ENCODE measurements at places on chromosomes 6 and 20.

DNA sequence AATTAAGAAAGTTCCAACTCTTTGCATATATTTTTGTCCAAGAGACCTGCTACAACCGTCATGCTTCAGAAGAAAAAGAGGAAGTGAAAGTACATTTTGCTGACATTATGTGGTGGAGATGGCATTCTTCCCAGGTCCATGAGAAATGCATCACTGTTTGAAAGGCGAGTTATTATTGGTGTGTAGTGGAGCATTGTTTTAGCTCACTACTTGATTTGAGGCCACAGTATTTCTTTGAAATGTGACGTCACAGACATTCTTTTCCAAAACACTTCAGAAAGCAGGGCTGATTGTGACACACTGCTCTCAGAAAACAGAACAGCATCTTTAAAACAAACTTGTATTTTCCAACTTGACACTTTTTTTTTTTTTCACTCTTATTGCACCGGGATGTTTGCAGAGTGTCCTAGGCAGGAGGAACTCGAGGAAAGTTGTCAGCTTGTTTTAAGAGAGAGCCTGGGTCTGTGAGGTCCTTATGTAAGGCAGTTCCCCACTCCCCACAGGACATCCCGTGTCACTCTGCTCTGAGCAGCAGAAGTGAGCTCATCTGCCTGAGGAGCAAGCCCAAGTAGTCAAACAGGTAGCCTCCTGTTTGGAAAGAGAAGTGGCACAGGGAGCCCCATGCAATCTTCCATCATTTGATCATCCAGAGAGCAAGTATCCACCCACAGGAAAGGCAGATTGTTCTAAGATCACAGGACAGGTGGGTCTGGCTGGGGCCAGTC, 1.1 kb downstream of the SPTLC3 start:
- DNase-seq, result no peak

DNA sequence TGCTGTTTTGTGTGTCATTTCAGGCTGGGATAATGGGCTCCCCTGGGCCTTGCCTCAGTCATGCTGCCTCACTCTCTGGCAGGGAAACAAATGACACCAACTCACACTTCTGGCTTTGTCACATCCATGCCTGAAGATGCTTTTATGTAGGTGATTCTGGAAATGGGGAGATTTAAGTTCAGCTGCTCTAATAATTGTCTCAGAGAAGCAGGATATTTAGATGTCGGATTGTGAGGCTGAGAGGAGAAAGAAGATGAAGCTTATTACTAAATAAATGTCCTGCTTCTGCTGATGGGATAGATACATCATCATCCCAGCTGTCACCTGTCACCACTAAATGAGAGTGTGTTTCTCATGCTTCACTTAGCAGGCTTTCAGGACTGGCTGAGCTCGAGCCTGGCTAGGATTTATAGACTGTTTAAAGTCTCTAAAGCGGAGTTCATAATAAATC, 480.2 kb upstream of the SPTLC3 start:
- DNase-seq, result no peak

- no peak for DNase-seq
These were observed 133.2 kb upstream of the PTPN1 start for GRCh38 chr20:50376888-50377459.

- no peak for DNase-seq
These were observed 117.5 kb downstream of the RIN2 start for GRCh38 chr20:19875376-19876221.

DNA sequence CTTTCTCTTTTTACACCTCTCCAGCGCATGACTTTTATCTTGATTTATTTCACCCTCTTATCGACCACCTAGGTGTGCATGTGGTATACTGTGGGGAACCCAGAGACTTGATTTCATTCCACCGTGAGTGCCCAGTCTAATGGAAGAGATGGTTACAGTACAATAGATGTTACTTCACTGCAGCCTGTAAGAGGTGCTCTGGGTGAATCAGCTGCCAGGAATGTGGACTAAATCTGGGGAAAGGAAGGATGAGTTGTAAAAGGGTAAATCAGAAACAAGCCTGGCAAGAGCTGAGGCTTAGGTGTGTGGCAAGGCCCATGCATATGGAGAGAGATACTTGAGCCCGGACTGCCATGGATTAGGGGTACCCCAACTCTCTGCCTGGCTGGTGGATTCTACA, 7.4 kb downstream of the STK35 start:
- no peak for DNase-seq

DNA sequence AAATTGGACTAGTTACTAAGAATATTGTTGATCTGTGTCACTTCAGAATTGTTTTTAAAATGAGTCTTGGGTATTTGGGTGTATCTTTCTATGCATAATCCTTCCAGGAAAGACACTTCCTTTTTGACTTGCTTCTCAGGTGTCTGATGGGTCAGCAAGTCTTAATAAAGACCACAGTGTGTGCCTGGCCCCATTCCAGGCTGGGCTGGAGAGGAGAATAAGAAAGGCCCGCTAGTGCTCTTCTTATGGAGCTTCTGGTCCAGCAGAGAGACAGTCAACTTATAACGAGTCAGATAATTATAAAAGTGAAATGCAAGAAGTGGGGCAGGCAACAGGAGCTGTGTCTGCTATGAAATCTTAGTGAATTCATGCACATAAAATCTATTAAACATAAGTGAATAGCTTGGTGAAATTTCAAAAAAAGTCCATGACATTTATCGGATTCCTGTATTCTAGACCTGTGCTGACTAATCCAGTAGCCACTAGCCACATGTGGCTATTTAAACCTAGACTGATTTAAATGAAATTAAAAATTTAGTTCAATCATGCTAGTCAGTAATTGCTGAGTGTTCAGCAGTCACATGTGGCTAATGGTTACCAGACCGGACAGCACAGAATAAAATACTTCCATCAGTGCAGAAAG, 42.6 kb downstream of the RNF144B start:
- no peak for DNase-seq

DNA sequence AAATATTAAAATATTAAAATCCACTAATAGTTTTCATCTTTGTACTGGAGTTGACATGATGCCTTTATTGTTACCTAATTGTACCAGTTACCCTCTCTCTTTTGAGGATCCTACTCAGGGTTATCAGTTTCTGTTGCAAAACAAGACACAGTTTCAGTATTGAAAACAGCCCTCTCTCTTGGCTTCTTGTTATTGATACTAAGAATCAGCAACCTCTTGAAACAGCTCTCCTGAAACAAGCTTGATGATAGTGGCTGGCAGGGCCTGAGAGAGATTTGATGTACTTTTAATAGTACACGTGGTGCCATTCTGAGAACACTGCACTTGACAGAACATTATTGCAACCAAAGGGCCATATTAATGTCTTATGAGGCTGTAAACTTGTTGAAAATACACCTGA, 64.9 kb upstream of the MEI4 start:
- no peak for DNase-seq

- no peak for DNase-seq
These were observed 387.8 kb downstream of the SMOC2 start for GRCh38 chr6:168828800-168829199.

DNA sequence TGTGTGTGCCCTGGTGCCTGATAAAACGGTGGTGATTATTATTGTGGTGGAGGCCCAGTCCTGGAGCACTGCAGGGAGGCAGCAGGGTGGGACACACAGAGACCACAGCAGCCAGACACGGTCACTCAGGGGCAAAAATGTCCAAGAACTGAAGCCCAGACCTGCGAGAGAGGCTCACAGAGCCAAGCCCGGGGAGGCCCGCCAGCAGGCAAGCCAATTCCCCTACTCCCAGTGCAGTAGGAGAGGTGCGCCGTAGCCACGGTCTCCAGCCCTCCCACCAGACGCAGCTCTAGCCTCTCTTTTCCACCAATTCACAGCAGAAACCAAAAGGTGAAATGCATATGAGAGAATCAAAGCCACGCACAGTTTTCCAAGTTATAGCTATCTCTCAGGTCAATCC, 179.4 kb upstream of the TAB2 start:
- DNase-seq, result no peak

- no peak for DNase-seq
These were observed 181.4 kb downstream of the SIM1 start for GRCh38 chr6:100283285-100283684.

- DNase-seq, result no peak
These were observed 33.4 kb upstream of the RIMS1 start for GRCh38 chr6:71852948-71853347.

DNA sequence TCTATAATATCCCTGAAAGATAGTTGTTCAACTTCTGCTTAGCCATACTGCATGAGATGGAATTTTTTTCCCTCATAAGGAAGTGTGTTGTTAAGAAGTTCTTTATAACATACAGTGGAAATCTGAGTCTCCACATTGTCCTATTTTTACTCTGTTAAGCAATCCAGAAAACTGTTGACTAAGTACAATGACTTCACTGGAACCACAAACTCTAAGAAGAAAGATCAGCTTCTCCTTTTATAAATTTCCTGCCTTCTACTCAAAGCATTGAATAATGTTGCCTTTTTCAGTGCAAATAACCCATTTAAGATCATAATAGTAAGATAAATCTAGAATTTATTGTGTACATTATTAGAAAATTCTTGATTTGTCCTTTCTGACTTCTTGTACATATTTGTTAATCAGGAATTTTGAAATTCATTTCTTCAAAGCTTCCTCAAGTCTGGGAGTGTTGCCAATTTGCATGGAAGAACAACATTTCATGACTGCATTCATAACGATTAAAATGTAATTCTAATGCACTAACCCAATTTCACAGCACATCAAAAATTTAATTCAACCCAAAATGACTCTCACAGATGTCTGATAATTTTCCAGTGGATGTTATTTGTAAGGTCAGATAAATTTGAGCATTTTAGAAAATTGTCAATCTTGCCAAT, 45.6 kb upstream of the ANKEF1 start:
- DNase-seq, result no peak

GRCh38 chr20:22226849-22227700, 357.3 kb downstream of the FOXA2 start:
- DNase-seq, result no peak

DNA sequence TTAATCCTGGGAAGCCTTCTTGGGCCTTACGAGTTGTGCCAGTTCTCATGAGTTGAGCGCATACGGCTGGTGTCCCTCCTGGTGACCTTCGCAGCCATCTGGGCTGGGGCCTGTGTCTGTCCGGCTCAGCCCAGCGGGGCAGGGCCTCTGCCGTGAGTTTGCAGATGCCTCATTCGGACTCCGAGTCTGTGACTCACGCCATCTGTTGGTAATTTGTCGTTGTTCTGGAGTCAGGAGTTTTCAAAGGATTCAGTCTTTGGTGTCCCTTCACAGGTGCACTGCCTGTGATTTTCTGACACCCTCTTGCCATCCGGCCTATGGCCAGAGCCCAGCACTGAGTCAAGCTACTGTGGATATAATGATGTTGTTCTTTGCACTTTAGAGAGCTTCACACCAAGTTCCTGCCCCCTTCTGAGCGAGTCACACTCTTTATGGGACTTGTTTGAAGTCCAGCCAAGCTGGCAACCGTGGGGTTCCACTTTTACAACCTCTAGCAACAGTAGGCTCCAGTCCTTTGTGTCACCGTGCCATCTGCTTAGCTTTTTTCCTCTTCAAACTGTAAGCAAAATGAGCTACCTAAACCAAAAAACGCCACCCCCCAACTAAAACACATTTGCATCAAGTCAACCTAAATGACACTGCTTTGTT, 175.6 kb downstream of the AIG1 start:
- no peak for DNase-seq

- DNase-seq, result no peak
These were observed 16.1 kb upstream of the HMGN3 start for GRCh38 chr6:79250559-79250958.

All from coronary artery (tissue), 2 donors.